ENCODE measurements at places on chromosomes 13 and 19.

DNA sequence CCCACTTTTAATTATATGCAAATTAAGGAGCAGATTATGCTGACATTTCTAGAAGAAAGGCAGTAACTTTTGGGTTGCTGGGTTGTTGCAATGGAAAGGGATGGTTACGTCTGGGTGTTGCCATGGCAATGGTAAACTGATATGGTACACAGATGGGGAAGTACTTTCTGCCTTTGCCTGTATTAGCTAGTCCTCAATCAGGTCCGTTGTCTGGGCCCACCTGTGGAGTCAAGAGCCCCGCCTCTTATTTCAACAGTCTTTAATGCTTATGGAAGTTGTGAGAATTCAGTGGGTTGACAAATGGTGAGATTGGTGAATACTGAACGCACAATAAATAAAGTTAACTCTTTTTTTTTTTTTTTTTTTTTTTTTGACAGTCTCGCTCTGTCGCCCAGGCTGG is 30.6 kb upstream of the DPP9 start:
- no peak for DNase-seq

- DNase-seq: no peak
Observed at GRCh38 chr19:49106648-49107135, 7.5 kb upstream of the LIN7B start.

- no peak for DNase-seq
Observed at GRCh38 chr19:1066748-1067340, at the start of gene ARHGAP45. ARHGAP45 (plus strand) TSS chr19:1067167; CDS start chr19:1067406, 239 bp downstream.

DNA sequence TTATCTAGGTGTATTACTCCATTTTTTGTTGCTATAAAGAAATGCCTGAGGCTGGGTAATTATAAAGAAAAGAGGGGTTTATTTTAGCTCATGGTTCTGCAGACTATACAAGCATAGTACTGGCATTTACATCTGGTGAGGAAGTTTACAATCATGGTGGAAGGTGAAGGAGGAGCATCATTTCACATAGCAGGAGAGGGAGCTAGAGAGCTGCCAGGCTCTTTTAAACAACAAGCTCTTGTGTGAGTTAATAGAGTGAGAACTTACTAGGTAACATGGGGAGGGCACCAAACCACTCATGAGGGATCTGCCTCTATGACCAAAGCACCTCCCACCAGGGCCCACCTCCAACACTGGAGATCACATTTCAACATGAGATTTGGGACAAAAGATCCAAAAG is 221.7 kb upstream of the GPC6 start:
- DNase-seq: no peak

GRCh38 chr13:23718996-23719395 is 148.8 kb downstream of the TNFRSF19 start:
- no peak for DNase-seq

GRCh38 chr19:31264041-31264778 is 85.0 kb downstream of the TSHZ3 start:
- DNase-seq: no peak

All from stimulated activated CD8-positive, alpha-beta memory T cell treated with anti-CD3 and anti-CD28 coated beads, Interleukin-4, amount 100 ng/mL, for 1 hour (primary cell).